ENCODE measurements at places on chromosomes 16 and 17.

GRCh38 chr16:53960050-53960812, 256.3 kb downstream of the FTO start:
- no peak for DNase-seq

GRCh38 chr16:87570938-87571867, 31.1 kb upstream of the JPH3 start:
- peak; percentile 39 for DNase-seq

GRCh38 chr17:75047398-75048098, 523 bp downstream of the KCTD2 start:
- DNase-seq: peak; percentile 46

DNA sequence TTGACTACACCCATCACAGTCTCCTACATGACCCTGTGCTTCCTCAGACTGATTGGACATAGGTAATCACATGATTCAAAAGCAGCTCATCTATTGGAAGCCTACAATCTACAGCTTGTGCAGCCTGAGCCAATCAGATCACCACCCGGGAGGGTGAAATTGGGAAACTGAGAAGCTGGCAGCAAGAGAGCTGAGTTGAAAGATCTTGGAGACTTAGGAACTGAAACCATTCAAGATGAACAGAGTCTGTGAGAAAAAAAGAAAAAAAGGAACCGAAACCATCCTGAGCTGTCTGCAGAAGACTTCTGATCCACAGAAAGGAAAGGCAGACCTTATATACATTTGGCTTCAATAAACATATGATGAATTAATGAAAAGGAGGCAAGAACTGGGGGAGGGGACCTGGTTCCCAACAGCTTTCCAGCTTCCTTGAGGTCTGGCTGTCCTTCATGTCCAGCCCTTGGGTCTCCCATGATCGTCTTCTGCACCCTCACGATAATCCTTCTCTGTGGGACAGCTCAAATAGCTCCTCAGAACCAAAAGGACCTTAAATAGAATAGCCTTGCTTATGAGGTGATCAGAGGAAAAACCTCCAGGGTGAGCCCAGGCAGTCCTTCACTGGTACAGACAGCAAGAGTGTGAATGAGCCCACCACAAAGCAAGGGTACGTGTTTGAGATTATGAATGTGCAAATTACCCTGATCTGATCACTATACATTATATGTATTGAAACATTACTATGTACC, 32.6 kb downstream of the PLXDC1 start:
- DNase-seq: no peak

- DNase-seq: no peak
Observed at GRCh38 chr17:42174126-42174783, 6.7 kb downstream of the KCNH4 start.

GRCh38 chr17:64008346-64008745, 10.2 kb downstream of the PRR29 start:
- no peak for DNase-seq

GRCh38 chr16:57304169-57305061, 19.9 kb upstream of the PLLP start:
- no peak for DNase-seq

- DNase-seq: no peak
Observed at GRCh38 chr16:559411-560203, 587 bp upstream of the PRR35 start.

- no peak for DNase-seq
Observed at GRCh38 chr17:76783146-76783545, 45.2 kb downstream of the MFSD11 start.

DNA sequence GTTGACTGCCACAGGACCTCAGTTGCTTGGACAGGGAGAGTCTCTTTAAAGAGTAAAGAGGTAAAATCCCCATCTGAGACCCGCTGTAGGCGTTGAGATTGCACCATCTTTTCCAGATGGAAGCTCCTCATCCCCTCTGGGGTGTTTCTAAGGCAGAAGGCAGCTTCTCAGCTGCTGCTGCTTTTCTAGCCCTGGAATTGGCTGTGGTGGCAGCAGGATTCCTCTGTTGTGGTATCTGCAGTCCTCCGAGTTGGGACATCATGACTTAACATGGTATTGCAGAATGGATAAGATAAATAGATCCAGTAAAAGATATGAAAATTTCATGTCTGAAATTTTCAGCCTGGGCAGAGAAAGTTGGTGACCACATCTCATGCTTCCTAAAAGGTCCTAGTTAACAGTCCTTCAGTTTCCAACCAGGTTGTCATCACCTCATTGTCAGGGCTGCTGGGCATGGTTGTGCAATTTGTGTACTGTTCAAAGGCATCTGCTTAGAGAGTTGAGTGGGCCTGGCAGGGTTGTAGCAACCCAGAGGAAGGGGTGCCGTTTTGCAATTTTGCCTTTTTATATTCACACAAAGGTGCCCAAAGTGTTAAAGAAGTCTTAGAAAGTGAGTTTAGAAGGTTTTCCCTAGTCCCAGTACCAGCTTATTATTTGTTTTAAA, 150.4 kb downstream of the SPECC1 start:
- DNase-seq: peak; percentile 22

DNA sequence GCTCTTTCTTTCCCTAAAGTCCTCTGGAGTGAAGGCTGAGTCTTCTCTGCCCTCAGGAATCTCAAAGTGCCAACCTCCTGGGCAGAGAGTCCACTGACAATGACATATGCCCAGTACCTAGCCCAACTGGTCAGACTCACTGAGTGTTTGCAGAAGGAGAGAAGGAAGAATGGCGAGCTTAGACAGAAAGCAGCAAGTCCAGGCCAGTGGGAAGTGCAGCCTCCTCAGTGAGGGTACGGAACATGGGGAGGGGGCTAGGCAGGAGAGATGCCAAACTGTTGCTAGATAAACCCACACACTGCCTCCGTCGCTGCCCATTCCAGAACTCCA, 678 bp downstream of the EXOC7 start:
- no peak for DNase-seq

DNA sequence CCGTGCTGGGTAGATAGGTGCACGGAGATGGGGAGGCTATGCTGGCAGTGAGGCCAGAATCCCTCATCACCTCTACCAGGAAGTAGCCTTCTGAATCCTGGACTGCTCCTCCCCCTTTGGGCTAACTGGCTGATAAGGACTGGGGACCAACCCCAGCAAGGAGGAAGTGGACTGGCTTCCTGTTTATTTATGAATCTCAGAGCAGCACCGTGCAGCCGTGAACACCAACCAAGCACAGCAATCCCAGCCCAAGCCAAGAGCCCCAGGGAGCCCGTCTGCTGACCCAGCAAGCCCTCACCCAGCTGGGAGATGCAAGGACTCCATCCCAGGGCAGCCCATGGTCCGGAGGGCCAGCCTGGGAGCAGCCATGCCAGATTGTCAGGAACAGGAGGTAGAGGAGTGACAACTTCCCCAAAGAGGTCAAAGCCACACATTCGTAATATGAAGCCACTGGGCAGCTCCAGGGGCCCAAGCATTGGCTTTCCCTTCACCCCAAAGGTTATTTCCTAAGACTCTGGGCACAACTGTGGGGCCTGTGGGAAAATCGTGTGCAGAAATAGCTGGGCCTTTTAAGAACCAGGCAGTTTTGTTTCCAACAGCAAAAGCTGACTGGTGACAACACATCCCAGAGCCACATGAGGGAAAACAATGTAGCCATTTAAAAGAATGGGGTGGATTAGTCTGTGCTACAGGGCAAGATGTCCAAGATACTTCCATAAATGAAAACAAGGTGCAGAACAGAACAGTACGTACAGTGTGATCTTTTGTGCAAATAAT, 23.9 kb downstream of the PHB1 start:
- peak; percentile 68 for DNase-seq
